Mesendoderm (in vitro differentiated cells): ENCODE measurements at places on chromosomes 6 and 20.
A peak's percentile ranks its signal among the peaks of the same experiment; 100 is the strongest.

DNA sequence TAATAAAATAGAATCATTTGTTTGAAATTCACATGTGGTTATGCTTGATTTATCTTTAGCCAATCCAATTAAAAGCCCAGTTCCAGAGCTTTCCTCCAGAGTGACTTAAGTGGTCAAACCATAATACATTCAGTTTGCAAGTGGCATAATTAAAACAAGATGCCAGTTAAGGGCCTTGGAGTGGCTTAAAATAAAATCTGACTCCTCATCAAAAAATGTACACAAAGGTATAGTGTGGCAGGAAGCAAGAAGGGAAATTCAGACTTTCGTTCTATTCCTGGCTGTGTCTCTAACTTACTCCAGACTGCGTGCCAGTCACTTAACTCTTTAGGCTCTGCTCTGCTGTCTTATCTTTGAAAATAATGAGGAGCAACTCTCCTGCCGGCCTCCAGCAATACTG, 251.3 kb upstream of the PRND start:
- DNase-seq: no peak

DNA sequence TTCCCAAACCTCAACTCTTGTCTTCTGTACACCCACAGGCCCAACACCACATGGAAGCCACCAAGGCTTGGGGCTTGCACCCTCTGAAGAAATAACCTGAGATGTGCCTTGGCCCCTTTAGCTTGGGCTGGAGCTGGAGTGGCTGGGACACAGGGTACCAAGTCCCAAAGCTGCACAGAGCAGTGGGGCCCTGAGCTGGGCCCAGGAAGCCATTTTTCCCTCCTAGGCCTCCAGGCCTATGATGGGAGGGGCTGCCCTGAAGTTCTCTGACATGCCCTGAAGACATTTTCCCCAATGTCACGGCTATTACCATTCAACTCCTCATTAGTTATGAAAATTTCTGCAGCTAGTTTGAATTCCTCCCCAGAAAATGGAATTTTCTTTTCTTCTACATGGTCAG, 163.2 kb upstream of the ARID1B start:
- DNase-seq: no peak

DNA sequence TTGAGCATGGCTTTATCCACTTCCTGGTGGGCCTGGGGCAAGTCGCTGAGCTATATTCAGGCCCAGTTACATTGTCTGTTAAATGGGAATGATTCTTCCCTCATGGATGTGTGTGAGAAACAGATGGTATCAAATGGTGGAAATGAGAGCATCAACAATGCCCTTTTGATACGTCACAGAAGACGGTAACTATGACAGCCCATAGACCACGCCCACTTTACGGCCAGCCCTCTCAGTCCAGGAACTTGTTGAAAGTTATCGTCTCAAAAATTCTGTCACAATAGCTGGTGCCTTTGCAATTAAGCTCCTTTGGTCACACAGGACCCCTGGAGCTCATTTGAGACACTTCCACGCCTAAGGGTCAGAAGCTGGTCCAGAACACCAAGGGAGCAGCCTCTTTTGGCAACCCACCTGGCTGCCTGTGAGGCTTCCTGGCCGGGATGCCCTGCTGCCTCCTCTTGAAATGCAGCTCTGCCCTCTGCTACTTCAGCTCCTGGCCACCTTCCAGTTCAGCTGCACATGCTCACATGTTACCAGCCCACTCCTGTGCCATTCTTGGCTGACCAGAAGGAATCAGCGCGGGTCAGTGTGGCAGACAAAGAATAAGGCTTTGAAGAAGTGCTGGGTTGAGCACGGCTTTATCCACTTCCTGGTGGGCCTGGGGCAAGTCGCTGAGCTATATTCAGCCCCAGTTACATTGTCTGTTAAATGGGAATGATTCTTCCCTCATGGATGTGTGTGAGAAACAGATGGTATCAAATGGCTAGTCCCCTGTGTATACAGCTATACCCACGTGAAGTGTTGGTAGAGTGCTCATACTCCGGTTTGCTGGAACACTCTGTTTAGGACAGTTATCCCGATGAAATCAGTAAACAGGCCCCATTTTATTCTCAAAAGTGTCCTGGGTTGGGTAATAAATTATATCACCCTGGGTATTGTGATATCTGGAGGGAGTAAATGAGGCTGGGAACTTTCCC, 199.2 kb upstream of the SUPT3H start:
- no peak for DNase-seq

DNA sequence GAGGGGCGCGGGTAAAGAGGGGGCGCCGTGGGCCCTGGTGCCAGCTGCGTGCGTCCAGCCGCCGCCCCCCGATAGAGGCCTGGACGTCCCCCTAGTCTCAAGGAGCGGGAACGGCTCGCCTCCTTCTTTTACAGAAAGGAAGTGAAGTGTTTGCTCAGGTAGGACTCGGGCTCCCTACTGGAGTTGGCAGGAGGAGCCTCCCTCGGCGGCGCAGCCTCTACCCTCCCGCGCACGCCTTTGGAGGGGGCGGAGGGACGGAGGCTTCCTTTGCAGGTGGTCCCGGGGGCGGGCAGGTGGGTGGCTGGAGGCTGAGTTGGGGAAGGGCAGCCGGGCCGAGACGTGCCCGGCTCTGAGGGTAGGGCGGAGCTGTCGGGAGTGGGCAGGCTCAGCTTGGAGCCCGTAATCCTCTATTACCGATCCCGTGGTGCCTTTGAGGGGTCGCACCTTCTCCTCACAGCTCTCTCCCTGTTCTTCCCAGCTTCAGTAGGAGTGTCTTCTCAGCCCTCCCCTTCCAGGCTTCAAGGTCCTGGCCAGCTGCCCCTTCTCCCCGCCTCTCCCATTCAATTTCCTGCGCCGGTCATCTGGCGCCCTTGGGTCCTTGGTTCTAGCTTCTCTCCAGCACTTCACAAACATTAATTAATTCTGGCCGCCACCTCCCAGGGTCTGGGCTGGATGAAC, 728 bp downstream of the ITPR3 start:
- DNase-seq: peak; percentile 73

GRCh38 chr20:577167-577791, 32.8 kb downstream of the TCF15 start:
- DNase-seq: peak; percentile 83

- DNase-seq: no peak
These were observed 31.2 kb downstream of the FASTKD5 start for GRCh38 chr20:3128275-3128984.

DNA sequence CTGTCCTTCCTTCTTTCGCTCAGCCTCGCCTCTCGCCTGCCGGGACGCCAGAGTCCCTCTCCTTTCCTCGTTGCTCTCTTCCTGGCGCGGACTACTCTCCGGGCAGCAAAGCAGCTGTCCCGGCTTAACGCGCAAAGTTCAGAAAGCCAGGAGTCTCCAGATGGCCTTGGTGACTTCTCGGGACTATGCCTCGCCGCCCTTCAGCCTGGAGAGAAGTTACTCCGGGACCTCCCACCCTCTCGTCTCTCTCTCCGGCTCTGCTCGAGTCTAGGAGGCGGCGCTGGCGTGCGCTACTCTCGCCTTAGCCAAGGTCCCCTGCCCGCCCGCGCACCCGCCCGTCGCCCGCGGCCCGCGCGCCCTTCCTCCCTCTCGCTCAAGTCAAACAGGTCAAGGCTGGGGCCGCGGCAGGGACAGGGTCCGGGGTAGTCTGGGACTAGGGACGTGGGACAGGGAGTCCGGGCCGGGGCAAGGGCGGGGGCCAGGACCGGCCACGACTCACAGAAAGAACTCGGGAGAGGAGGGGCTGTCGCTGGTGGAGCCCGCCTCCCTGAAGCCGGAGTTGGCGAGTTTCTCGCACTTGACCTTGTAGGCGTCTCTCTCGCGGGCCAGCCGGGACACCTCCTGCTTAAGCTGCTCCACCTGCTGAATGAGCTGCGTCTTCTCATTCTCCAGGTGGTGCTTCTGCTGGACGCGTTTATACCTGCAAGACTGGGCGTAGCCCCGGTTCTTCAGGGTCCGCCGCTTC, 1.5 kb downstream of the MAFB start:
- peak; percentile 76 for DNase-seq

DNA sequence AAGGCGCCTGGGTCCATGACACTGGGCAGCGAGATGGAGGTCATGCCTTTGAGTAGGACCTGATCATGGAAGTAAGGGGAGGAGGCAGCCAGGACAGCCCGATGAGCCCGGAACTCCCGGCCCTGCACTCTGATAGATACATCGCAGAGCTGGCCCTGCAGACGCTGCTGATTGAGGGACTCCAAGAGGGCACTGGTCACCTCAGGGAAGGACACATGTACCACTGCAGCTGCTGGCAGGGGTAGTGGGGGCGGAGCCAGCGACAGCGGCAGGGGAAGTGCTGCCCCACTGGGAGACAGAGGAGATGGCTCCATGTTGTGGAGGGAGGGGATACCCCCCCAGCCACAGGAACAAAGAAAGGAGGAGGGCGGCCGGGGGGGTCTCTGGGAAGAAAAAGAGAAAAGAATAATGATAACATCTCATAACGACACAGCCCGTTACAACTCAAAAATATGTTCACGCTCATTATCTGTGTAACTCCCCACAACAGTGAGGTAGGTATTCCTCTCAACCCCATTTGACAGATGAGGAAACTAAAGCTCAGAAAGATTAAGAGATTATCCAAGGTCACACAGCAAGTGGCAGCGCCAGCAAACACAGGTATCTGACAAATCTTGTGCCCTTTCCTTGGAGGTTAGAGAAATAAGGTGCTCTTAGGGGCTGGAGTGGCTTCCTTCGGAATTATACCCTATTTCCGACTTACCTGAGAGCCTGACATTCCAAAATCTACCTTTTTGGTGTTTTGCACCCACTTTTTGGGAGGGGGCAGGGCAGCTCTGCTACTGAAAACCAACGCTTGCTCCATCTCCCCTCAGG, 733 bp downstream of the ZBTB22 start:
- no peak for DNase-seq

GRCh38 chr6:84731401-84731800, 33.0 kb downstream of the TBX18 start:
- no peak for DNase-seq

DNA sequence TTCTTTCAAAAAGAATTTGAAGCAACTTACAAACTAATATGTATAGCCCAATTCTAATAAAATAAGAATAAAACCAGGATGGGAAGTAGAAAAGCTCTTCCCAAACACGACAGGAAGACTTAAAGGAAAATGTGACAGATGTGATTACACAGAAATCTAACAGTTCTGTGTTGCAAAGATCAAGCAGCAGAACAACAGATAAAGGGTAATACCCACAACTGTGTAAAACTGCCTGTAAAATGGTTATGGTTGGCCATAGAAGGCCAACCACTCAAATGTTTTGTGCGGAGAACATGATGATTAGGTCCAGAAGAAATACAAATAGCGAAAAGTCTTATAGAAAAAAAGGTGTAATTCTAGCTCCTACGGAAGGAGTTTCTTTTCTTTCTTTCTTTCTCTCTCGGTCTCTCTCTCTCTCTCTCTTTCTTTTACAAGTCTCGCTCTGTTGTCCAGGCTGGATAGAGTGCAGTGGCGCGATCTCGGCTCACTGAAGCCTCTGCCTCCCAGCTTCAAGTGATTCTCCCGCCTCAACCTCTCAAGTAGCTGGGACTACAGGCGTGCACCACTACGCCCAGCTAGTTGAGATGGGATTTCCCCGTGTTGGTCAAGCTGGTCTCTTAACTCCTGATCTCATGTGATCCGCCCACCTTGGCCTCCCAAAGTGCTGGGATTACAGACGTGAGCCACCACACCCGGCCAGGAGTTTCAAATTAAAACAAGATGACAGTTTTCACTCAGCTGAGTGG, 128.5 kb downstream of the QRSL1 start:
- no peak for DNase-seq

GRCh38 chr20:23412026-23412425, 9.3 kb downstream of the NAPB start:
- DNase-seq: peak; percentile 78

GRCh38 chr6:133026705-133027104, 212.3 kb downstream of the RPS12 start:
- no peak for DNase-seq

- no peak for DNase-seq
These were observed 149.9 kb downstream of the RPS12 start for GRCh38 chr6:132964101-132964867.

DNA sequence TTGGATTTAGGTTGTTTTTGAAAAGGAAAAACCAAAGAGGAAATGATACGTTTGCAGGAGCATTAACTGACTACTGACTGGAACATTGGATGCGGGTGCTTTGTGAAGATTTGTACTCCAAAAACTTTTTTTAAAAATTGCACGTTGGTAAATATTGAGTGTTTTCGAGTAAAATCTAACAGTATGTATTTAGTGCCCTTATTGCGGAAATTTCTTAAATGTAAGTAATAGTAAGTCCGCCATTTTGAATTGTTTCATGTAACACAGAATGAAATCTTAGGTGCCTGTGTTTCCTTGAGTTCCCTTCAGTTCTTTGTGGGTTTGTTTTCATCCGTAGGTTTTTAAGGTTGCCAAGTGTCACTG, 15.2 kb upstream of the LIN28B start:
- DNase-seq: peak; percentile 43
